Activated T-helper 17 cell treated with anti-CD3 and anti-CD28 coated beads, Interleukin-2, amount 50 U/mL, for 72 hours (primary cell): ENCODE measurements at places on chromosomes 1 and 21.
A peak's percentile ranks its signal among the peaks of the same experiment; 100 is the strongest.

DNA sequence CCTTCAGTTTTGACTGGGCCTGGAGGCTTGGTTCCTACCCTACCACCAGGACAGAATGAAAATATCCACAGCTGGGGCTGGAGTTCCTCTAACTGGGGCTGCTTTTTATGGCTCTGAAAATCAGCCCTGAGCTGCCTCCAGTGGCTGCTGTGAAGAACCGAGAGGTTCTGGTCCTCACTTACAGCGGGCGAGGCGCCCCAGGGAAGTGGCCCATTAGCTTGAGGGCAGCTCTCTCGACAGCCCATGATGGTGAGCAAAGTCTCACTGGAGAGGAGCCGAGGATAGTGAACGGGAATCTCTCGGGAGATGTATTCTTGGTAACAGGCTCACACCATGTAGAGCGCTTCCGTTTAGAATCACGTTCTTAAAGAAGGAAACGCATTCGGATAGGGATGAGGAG is 459.7 kb downstream of the KIF26B start:
- no peak for ATAC-seq

DNA sequence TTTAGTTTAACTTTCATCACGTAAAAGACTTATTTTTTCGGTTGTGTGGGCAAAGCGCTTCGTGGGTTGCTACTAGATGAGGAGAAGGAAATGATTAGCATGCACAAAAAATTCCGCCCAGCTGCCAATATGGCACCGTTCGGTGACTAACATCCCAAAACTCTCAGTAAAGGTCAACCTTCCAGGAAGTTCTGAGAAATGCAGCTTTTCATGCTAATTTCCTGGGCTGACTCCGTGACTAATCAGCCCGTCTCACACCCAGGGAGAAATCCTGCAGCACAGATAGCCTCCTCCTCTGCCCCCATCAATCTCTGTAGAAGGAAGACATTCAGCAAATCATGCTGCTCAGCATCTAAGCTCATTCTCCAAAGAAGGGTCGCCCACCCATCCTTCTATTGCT is 34.1 kb downstream of the TMCO4 start:
- peak; percentile 87 for ATAC-seq

- peak; percentile 84 for ATAC-seq
These were observed 39.3 kb downstream of the PLPPR5 start for GRCh38 chr1:98965394-98965793.

DNA sequence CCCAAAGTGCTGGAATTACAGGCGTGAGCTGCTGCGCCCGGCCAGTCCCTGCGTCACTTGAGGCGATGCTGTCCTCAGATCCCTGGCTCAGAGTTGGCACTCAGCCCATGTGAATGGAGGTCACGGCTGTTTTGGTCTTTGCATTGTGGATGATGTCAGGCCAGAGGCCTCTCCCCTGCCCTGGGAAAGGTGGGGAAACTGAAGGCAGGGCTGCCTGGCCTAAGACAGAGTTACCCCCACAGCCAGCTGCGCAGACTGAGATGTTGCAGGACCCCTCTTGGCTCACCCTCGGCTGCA is 821 bp downstream of the MASP2 start:
- no peak for ATAC-seq

GRCh38 chr1:54886724-54887664 is at the start of gene DHCR24:
TSS of gene DHCR24 (minus strand) at chr1:54887195. CDS start at chr1:54887119, 76 bp downstream.
- peak; percentile 94 for ATAC-seq

- ATAC-seq = no peak
These were observed 37.4 kb downstream of the DOP1B start for GRCh38 chr21:36194024-36194423.

GRCh38 chr1:26050248-26050640 is 4.3 kb upstream of the SLC30A2 start:
- no peak for ATAC-seq

DNA sequence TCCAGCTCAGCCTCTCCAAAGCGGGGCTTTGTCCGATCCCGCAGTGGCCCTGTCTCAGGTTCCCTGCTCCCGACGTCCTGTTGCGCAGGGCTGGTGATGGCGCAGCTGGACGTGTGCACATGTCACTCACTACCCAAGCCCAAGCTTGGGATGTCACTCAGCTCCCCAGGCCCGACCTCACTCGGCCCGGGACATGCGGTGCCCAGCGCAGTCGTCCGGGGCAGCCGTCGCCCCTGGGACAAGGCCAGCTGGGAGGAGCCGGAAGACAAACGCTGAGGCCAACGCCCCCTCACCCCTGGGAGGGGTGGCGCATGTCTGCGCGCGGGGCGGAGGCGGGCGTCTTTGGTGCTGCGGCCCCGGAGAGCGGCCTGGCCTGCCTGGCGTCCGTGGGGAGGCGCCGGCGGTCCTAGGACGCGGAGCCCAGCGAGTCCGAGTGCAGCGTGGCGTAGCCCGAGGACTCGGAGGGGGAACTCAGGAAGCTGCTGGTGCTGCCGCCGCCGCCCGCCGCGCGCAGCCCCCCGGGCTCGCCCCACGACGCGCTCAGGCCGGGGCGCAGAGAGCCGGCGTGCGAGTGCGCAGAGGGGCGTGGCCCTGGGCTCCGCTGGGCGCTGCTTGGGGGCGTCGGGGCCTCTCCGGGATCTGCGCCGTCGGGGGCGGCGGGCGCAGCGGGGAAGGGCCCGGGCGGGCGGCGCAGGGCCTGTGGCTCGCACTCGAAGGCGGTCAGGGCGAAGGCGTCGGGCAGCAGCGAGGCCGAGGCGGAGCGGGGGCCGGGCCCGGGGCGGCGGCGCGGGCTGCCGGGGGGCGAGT is 5.2 kb downstream of the HES3 start:
- no peak for ATAC-seq

- no peak for ATAC-seq
These were observed 1.3 kb downstream of the SV2A start for GRCh38 chr1:149916193-149916897.

DNA sequence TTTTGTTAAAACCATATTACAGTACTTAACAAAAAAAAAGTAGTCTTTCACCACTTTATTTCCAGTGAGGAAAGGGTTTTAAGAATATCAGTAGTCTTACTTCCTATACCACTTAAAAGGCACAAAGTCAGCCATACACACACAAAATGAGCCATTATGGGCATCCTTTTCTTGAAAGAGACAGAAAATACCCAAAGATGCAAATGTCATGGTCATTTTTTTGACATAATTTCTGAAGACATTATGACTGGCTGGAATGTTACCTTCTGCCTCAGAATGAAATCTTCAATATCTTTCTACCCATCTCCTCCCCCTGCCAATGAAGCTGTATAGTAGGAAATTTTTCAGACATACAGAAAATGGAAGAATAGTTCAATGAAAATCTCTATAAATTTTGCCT is 237.7 kb downstream of the SLC45A1 start:
- peak; percentile 79 for ATAC-seq

DNA sequence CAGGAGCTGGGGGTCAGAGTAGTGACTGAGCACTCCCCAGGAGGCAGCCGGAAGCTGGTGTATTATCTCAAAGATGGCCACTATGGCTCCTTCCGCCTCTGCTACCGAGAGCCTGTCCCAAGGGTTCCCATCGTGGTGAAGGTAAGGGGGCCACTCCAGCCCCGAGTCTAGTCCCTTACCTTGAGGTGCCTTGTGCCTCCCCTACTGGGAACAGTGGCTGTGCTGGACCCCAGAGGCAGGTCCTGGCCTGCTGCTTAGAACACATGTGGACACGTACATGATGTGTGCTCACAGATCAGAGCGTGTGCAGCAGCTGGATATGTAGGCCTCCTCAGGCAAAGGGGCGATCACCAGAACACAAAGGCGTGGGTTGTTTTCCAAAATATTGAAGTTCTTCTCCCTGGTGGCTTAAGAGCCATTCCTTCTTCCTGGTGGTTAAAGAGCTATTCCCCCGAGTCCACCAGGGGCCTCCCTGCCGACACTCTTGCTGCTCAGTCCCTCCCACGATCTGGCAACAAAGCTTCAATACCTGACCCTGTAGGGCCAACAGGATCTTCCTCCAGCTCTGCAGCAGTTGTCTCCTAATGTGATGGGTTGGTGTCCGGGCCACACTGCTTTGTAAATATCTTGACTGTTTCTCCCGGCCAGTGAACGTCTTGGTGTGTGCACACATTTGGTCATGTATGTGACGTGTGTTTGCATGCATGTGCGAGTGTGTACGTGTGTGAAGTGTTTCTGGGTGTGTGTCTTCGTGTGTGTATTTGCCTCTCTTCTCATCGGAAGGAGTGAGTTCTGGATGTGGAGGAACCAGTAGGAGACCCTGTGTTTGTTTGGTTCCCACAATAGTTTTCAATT is 68.4 kb upstream of the TINAGL1 start:
- no peak for ATAC-seq

GRCh38 chr1:37811027-37811655 is 3.1 kb upstream of the YRDC start:
- peak; percentile 42 for ATAC-seq

GRCh38 chr1:248613742-248614141 is 16.2 kb upstream of the OR2T10 start:
- ATAC-seq = peak; percentile 86

GRCh38 chr1:239723776-239724367 is 337.5 kb downstream of the CHRM3 start:
- no peak for ATAC-seq

DNA sequence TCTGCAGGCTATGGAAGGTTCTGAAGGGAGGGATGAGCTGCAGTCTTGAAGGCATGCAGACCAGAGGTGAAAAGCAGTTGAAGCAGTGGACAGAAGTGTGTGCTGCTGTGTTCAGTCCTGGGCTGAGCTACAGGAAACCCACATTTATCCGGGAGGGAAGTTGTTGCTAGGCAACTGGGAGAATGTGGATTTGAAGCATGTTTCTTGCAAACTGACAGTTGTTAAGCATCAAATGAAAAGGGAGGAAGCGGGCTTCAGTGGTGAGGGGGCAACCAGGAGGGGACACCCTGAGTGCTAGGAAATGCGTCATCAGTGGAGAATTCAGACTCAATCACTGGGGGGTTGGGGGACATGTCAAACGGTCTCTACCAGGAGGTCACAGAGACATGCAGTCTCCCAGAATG is 28.7 kb downstream of the ABCA4 start:
- no peak for ATAC-seq

- no peak for ATAC-seq
These were observed 136.5 kb downstream of the ZZZ3 start for GRCh38 chr1:77545970-77546369.

DNA sequence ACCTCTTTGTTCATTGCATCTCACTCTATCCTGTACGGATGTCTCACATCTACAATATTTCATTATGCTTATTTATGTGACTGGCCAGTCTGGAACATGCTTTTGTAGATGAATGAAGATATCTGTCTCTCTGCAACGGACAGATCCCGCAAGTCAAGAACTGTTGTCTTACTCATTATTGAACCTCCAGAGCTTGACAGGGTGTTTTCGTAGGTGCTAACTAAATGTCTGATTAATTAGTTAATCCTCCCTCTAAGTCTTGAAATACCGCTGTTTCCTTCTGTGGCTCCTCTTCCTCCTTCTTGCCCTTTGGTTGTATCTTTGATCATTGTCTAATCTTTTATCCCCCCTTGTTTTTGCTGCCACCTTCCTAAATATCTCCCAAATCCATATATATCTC is 3.2 kb upstream of the C1orf162 start:
- peak; percentile 7 for ATAC-seq

DNA sequence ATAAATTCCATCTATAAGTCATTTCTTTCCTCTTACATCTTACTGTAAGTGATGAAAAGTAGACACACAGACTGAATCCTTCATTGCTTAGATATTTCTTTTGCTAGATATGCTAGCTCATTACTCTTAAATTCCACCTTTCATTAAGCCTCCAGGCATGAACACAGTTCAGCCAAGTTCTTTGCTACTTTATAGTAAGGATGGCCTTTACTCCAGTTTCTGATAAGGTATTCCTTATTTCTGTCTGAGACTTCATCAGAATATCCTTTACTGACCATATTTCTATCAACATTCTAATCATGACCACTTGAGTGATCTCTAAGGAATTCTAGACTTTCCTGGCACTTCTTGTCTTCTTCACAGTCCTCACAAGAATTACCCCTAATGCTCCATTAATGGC is 191.7 kb upstream of the KCTD3 start:
- no peak for ATAC-seq

- ATAC-seq = no peak
These were observed 65.4 kb downstream of the NPHP4 start for GRCh38 chr1:5926686-5927435.

DNA sequence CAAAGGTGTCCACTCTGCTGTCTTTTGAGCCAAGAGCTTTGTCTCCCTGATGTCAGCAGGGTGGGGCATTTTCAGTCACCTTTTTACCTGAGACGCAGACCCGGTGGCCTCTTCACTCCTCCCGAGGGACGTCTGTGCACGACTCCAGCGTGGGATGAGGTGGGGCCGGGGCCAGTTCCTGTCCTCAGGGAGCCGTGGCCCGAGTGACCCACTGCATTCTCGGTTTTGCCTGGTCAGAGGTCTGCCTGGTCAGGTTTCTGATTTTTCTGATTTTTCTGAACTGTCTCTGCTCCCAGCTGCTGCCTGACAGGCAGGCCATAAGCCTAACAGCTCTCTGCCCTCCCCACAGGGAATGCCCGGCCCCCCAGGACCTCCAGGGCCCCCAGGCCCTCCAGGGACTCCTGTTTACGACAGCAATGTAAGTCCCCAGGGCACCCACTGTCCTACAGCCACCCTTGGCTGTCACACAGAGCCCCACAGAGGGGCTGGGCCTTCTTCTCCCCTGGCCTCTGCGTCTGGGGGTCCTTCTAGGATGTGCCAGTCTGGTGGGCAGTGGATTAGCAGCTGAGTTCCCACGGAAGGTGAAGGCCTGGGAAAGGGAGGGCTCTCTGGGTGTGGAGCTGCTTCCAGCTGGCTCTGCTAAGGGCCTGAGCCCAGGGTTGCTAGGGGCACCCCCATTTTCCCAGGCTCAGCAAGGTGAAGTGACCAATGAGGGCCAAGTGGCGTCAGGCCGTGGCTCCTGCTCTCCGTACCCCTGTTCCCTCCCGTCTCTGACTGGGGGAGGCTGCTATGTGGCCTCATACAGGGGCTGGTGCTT is 45.9 kb downstream of the SLC19A1 start:
- no peak for ATAC-seq

DNA sequence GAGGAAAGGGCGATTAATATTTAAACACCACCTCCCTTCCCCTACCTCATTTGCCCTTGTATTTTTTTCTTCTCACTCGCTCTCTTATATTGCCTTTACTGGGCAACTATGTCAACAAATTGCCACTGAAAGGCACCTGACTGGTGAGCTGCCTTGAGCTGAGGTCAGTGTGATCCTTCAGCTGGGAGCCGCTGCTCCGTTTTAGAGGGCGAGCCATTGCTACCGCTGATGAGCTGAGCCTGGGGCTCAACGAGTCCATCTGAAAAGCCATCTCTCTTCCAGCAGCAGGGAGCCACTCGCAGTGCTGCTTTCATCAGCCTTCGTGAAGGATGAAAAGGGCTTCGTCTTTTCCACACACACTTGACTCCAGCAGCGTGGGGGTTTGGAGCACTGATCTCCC is 108.0 kb upstream of the KIF26B start:
- no peak for ATAC-seq

- no peak for ATAC-seq
These were observed 6.6 kb downstream of the CLSPN start for GRCh38 chr1:35763201-35763600.

DNA sequence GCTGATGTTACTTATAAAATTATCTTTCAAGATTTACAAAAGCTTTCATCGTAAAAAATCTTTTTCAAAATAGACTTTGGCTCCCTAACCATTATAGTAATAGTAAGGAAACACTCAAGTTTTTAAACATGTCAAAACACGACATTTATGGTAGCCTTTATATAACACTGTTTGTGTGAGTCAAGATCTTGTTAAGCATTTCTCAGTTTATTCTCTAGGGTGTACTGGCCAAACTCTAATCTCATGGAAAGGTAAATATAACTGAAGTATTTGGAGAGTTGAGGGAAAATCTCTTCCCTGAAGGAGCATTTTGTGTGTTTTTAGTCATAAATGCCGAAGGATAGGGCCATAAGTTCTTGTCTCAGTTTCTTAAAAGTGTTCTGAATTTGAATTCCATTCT is 790.9 kb upstream of the NCAM2 start:
- no peak for ATAC-seq

- ATAC-seq = peak; percentile 76
These were observed 17.9 kb upstream of the PWP2 start for GRCh38 chr21:44089001-44089911.
